ENCODE measurements at places on chromosomes 1 and 21. TPM values are rescaled to one million over a fixed set of nuclear protein-coding genes. Genes with fewer than 3 reads are reported as not detected.

DNA sequence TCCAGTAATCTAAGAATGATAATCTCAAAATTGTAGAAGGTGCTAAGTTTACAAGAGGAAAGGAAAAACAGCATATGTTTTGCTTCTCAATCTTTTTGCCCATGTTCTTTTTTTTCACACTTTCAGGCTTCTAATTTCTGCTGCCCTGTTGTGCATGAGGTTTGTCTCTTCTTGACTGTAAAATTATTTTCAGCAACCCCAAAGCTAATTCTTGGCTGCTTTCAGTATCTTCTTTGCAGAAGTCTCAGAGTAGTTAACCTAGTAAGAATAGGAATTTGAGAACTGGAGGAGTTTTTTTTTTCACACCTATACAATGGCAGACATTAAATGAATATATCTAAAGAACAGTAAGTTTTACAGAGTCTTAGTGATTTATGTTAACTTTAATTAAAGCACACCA lies 26.4 kb downstream of the DENND2D start:
- no peak overlapping the region for H3K4me3 ChIP-seq
- H3K27ac ChIP-seq = no peak overlapping the region
- DNase-seq = no peak
- peaks cover 62% of the 10 kb centered on the region for H3K36me3 ChIP-seq
- no peaks in the 10 kb centered on the region for H3K27me3 ChIP-seq

- peaks cover 38% of the 10 kb centered on the region for H3K4me1 ChIP-seq
- no peak overlapping the region for H3K4me3 ChIP-seq
- peaks cover 11% of the 10 kb centered on the region for H3K36me3 ChIP-seq
- H3K27ac ChIP-seq = no peak overlapping the region
- DNase-seq = no peak
Measured at GRCh38 chr1:168424281-168424680, 119.5 kb downstream of the XCL2 start.

DNA sequence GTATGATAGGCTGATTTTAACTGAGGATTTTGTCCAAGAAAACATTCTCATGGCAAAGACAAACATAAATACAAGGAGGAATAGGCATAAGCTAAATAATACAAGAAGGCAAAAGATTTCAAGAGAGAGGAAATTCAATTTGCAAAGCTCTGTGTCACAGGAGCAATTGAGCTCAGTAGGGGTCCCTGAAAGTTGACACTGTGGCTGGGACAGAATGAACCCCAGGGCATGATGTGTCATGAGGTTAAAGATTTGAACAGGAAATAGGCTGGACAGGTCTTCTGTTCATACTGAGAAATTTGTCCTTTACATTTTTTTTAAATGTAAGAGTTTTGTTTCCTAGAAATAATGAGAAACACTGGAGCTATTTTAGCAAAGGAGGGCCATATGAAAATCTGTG lies 555.4 kb upstream of the NEGR1 start:
- no peak overlapping the region for H3K4me3 ChIP-seq
- DNase-seq = no peak
- no peaks in the 10 kb centered on the region for H3K27me3 ChIP-seq

- no peaks in the 10 kb centered on the region for H3K27me3 ChIP-seq
- peaks cover 23% of the 10 kb centered on the region for H3K4me1 ChIP-seq
- DNase-seq = no peak
- H3K27ac ChIP-seq = no peak overlapping the region
- H3K36me3 ChIP-seq = peaks cover 57% of the 10 kb centered on the region
- H3K4me3 ChIP-seq = no peak overlapping the region
Measured at GRCh38 chr1:111129376-111129775, 10.5 kb downstream of the DRAM2 start.

- no peak for DNase-seq
- no peaks in the 10 kb centered on the region for H3K27me3 ChIP-seq
- peaks cover 28% of the 10 kb centered on the region for H3K36me3 ChIP-seq
Measured at GRCh38 chr1:46369542-46370213, 24.4 kb upstream of the FAAH start.

DNA sequence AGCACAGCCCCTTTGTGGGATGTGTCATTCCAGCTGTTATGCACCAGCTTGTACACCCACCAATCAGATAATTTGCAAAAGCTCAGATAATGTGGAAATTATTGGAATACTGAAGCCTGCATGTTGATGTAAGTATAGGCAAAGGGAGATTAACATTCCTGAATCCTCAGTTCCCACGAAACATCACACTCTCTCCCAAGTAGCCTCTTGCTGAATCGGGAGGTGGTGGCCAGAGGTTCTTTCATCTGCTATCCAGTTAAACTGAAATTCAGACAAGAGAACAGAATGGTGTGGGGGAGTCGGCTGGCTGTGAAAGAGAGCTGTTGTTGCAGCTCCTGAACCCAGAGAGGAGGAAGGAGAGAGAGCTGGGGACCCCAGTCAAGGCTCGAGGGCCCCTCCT lies 170.9 kb downstream of the ZBTB18 start:
- no peaks in the 10 kb centered on the region for H3K4me1 ChIP-seq
- DNase-seq = no peak
- no peak overlapping the region for H3K4me3 ChIP-seq
- H3K27me3 ChIP-seq = peaks cover 2% of the 10 kb centered on the region

GRCh38 chr1:89681045-89681729 lies 48.3 kb downstream of the LRRC8C start:
- H3K4me1 ChIP-seq = peaks cover 42% of the 10 kb centered on the region
- no peak overlapping the region for H3K4me3 ChIP-seq
- no peak for DNase-seq
- no peaks in the 10 kb centered on the region for H3K27me3 ChIP-seq

DNA sequence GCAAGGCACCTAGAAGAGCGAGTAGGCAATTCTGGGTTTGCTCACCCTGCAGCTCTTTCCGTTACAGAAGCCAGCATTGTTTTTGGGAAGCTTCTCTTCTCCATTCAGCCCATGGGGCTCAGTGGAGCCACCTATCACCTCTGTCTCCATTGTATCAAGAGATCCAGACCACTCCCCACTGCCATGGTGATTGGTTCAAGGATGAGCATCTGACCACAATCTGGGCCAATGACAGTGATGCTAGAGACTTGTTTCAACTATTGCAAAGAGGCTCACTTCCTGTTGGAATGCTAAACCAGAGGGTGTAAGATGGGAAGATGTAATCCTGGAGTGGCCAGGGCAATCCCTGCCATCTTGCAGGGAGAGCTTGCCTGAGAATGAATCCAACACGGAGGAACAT lies 6.6 kb downstream of the SPATA21 start:
- DNase-seq = no peak
- peaks cover 9% of the 10 kb centered on the region for H3K27me3 ChIP-seq
- H3K27ac ChIP-seq = no peak overlapping the region

GRCh38 chr1:246454655-246455054 lies 52.4 kb downstream of the SMYD3 start:
- H3K4me1 ChIP-seq = peaks cover under 1% of the 10 kb centered on the region
- H3K4me3 ChIP-seq = no peak overlapping the region
- no peak for DNase-seq
- H3K36me3 ChIP-seq = peaks cover 3% of the 10 kb centered on the region
- no peak overlapping the region for H3K27ac ChIP-seq
- H3K27me3 ChIP-seq = no peaks in the 10 kb centered on the region

DNA sequence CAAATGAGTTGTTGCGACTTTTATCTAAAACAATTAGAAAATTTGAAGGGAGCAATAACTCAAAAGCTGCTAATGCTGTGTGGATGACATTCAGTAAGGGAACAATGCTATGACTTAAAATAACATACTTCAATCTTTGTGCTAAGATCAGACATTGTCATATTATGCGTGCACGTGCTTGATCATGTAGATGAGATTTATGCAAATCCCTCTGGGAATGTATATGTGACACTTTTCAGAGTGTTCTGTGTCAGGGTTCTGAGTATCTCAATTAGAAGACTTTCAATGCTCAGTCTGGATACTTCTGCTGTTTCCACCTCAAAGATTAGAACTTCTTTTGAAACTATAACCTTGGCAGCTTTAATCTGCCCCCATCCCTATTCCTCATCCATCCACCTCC lies 18.6 kb upstream of the POU2F1 start:
- H3K36me3 ChIP-seq = no peaks in the 10 kb centered on the region
- H3K4me3 ChIP-seq = no peak overlapping the region
- H3K27me3 ChIP-seq = no peaks in the 10 kb centered on the region
- DNase-seq = no peak

- H3K27ac ChIP-seq = no peak overlapping the region
- H3K27me3 ChIP-seq = no peaks in the 10 kb centered on the region
- peaks cover 12% of the 10 kb centered on the region for H3K4me1 ChIP-seq
- no peak overlapping the region for H3K4me3 ChIP-seq
- no peak for DNase-seq
Measured at GRCh38 chr1:212977781-212978645, 27.7 kb downstream of the VASH2 start.

DNA sequence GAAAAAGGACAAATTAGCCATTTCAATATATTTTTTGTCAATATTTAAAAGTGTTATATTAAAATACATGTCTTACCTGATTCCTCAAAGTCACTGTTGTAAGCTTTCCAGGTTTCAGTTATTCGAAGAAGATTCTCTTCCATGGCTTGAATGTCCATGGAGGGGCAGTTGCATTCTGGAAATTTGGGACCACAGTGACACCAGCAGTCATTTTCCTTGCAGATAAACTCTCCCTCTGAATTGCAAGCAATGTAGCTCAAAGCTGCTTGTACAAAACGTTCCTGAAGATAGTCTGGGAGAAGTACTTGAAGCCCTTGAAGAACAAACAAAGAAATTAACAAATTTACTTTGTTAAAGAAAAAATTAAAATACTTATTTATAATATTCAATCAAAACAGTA lies 251.7 kb downstream of the BRINP3 start:
- H3K27ac ChIP-seq = no peak overlapping the region
- H3K4me3 ChIP-seq = no peak overlapping the region
- no peaks in the 10 kb centered on the region for H3K4me1 ChIP-seq
- no peaks in the 10 kb centered on the region for H3K36me3 ChIP-seq
- no peaks in the 10 kb centered on the region for H3K27me3 ChIP-seq
- DNase-seq = no peak

DNA sequence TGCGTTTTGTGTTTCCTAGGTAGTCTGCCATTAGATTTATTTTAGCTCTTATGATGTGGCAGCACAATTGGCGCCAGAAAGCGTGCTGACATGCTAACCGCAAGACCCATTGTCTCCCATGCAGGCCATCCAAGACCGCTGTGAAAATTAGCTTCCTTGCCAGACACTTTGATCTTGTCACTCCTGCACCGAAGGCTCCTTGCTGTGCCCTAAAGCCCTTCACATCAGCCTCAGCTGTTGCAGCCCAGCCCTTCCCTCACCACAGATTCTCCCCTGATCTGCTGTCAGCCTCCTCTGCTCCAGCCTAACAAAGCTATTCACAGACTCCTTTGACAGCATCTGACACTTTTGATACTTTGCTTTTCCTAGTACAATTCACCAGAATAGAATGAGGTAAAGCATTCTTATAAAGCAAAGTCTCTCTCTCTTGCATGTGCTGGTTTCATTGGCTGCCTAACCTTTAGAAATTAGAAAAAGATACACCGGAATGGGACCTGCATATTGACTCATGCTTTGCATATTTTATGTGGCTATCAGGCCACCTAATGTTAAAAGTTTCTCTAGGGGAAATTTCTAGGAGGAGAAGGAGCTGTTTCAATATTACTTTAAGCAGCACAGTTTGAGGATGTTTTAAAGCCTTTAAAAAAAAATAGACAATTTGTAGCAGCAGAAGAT lies 280.3 kb upstream of the FMN2 start:
- H3K4me1 ChIP-seq = peaks cover 20% of the 10 kb centered on the region
- H3K27ac ChIP-seq = no peak overlapping the region
- no peaks in the 10 kb centered on the region for H3K27me3 ChIP-seq
- no peaks in the 10 kb centered on the region for H3K36me3 ChIP-seq
- H3K4me3 ChIP-seq = no peak overlapping the region

GRCh38 chr1:246794828-246795671 lies 70.8 kb downstream of the SCCPDH start:
- H3K36me3 ChIP-seq = no peaks in the 10 kb centered on the region
- H3K4me1 ChIP-seq = no peaks in the 10 kb centered on the region
- no peak overlapping the region for H3K27ac ChIP-seq
- no peak overlapping the region for H3K4me3 ChIP-seq

- H3K36me3 ChIP-seq = no peaks in the 10 kb centered on the region
- peaks cover 3% of the 10 kb centered on the region for H3K27me3 ChIP-seq
- H3K4me1 ChIP-seq = peaks cover 4% of the 10 kb centered on the region
- DNase-seq = no peak
Measured at GRCh38 chr21:37273911-37274690, 7.0 kb upstream of the VPS26C start.

The SLC9C2 gene
- not detected for total RNA-seq

The HES5 gene
- total RNA-seq = not detected

The MARK1 gene
- total RNA-seq = not detected

The COL9A2 gene
- 2.5 TPM for total RNA-seq

The SPRR2D gene
- not detected for total RNA-seq

The CYP2J2 gene
- total RNA-seq = 3.1 TPM

The MNDA gene
- not detected for total RNA-seq

The FOXD2 gene
- 0.31 TPM for total RNA-seq

The LYPD8 gene
- total RNA-seq = not detected

The OR2L3 gene
- not detected for total RNA-seq

The RAB25 gene
- total RNA-seq = 0.50 TPM

The JAM2 gene
- 0.05 TPM for total RNA-seq

The AMPD1 gene
- total RNA-seq = not detected

The MROH9 gene
- not detected for total RNA-seq

The ATP1A4 gene
- total RNA-seq = not detected
